ENCODE measurements at places on chromosomes 4 and X. TPM values are rescaled to one million over a fixed set of nuclear protein-coding genes. Genes with fewer than 3 reads are reported as not detected.

Gene HELQ
- 8.2 TPM for total RNA-seq

Gene IRS4
- total RNA-seq: not detected

Gene TMEM131L
- total RNA-seq: 10.6 TPM

Gene OTC
- not detected for total RNA-seq

Gene PPP2R2C
- total RNA-seq: 0.80 TPM

Gene FRMPD4
- total RNA-seq: 0.08 TPM

Gene BRS3
- not detected for total RNA-seq

Gene PRKG2
- total RNA-seq: 2.5 TPM

Gene HSD17B13
- total RNA-seq: not detected

Gene SMR3B
- total RNA-seq: not detected

Gene CXCL10
- 0.30 TPM for total RNA-seq

Gene CXCL1
- total RNA-seq: 131 TPM

Gene PLRG1
- 42.4 TPM for total RNA-seq

Gene FAM47A
- not detected for total RNA-seq

Gene GAR1
- total RNA-seq: 14.6 TPM

Gene SHROOM3
- 15.1 TPM for total RNA-seq

Gene SLC25A6
- total RNA-seq: 345 TPM

Gene ZDHHC15
- total RNA-seq: not detected

Gene LNX1
- 0.39 TPM for total RNA-seq

Gene KCTD8
- total RNA-seq: 0.15 TPM

Gene ADH5
- 153 TPM for total RNA-seq

Gene FAM47E
- not detected for total RNA-seq
